ENCODE measurements at places on chromosomes 13 and 19.

DNA sequence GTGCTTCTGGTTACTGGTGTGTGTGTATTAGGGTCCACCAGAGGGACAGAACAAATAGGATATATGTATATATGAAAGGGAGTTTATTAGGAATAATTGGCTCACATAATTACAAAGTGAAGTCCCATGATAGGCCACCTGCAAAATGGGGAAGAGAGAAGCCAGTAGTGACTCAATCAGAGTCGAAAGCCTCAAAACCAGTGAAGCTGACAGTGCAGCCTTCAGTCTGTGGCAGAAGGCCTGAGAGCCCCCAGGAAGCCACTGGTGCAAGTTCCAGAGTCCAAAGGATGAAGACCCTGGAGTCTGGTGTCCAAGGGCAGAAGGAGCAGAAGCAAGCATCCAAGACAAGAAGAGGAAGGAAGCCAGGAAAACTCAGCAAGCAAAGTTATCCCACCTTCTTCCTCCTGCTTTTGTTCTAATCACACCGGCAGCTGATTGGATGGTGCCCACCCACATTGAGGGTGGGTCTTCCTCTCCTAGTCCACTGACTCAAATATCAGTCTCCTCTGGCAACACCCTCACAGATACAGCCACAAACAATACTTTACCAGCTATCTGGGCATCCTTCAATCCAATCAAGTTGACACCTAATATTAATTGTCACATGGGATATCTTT, 21.7 kb upstream of the SCEL start:
- no peak for DNase-seq

DNA sequence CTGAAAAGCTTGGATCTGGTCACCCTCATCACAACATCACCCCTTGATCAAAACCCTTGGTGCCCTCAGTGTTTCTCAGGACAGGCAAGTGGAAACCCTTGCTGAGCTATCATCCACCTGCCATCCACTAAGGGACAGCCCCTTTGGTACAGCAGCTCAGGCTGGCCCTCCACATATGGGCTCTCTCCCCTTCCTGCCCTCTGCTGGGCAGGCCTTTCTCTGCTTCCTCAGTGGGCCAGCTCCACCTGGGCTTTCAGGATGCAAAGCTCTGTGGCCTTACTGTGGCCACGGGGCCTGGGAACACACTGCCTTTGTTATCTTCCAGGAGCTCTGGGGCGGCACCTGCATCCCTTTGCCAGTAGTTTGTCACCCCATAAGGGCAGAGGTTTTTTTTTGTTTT, 4.9 kb downstream of the SUGP1 start:
- no peak for DNase-seq

GRCh38 chr13:113448545-113448884, 4.8 kb downstream of the ADPRHL1 start:
- DNase-seq, result no peak

GRCh38 chr13:19959141-19959830, 759 bp downstream of the ZMYM2 start:
- DNase-seq, result no peak

DNA sequence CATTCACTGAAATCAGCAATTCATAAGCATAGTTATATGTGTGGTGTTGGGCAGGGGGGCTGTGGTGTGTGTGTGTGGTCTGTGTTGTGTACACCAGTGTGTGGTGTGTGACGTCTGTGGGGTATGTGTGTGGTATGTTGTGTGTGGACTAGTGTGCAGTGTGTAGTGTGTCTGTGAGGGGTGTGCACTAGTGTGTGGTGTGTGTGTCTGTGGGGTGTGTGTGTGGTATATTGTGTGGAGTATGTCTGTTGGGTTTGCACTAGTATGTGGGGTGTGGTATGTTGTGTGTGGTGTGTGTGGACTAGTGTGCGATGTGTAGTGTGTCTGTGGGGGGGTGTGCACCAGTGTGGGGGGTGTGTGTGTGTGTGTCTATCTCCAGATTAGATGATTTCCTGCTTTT, 7.2 kb upstream of the CDC16 start:
- DNase-seq, result no peak

DNA sequence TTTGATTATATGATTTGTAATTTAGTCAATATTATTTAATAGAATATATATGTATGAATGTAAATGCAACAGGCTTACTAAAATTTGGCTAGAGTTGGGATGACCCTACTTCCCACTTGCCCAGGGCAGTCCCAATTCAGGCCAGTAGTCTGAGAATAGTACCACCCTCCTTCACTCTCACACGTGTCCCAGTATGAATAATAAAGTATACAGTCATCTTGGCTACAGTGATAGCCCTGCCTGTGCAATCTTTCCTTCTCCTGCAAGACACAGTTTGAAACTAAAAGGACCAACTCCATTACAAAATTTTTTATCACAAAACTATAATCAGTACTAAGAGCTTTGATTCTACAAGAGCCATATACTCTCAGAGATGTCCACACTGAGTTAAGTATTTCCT, 76.2 kb downstream of the SACS start:
- DNase-seq, result no peak

GRCh38 chr13:76854894-76855293, 31.3 kb downstream of the KCTD12 start:
- no peak for DNase-seq

- DNase-seq, result no peak
Measured at GRCh38 chr13:76892488-76892887, 6.3 kb upstream of the KCTD12 start.

DNA sequence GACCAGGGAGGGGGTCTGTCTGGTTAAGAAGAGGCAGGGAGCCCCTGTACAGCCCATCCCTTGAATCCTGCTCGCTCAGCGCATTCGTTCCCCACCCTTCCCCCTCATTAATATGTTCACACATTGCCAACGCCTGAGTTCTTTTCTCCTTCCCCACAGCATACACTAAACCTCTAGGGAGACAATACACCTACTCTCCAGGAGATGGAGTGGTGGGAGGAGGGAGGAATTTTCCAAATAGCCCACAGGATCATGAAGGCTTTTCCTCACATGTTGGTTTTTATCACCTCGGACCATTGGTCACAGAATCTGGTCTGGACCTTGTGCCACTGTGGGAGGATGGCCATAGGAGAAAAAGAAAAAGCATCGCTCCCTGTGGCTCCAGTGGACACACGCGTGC, 294.9 kb downstream of the SHISA2 start:
- no peak for DNase-seq

DNA sequence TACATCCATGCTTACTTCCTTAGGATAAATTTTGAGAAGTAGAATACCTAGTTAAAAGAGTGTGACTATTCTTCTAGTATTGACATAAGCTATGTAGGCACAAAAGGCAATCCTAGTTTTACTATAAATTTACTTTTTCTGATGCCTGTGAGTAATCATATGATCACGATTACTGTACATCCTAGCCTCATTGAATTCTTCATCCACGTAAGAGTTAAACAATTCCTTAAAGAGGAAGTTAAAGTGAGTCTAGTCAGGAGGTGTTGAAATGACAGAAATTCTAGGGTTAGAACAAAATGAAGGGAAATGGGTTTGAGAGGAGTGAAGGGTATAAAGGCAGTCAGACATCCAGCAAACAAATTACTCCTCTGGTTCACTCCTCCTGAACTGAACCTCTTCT, at the start of gene ACOD1:
TSS of gene ACOD1 (plus strand) at position 363 of the 400 bp plus-strand sequence. CDS start 48 bp downstream, outside the sequence.
- no peak for DNase-seq

- peak; percentile 91 for DNase-seq
Measured at GRCh38 chr19:7340959-7341837, 7.5 kb upstream of the ARHGEF18 start.

DNA sequence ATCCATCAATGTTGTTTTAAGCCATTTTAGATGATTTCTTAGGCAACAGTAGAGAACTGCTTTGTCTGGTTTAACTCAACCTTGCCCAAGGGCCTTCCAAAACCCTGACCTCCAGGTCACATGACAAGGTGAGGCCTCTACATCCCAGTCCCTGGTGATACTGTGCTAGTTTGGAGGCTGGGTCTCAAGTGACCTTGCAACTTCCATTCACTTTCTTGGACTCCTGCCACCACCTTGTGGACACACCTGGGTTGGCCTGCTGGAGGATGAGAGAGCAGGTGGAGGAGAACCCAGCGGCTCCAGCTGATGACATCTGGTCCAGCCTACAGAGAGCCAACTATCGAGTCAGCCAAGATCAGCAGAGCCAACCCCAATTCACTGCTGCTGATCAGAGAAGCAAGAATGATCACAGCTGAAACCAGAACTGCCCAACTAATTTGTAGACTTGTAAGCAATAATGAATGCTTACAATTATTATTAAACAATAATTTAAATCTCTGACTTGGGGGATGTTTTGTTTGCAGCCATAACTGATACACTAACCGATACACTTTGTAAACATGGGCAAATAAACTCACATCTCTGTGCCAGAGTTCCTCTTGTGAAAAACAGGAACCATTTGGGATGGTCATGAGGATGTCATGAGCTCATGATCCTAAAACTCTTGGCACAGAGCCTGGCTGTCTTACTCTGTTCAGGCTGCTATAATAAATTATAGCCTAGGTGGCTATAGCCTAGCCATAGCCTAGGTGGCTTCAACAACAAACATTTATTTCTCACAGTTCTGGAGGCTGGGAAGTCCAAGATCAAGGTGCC, 11.5 kb downstream of the FAM187B start:
- no peak for DNase-seq

DNA sequence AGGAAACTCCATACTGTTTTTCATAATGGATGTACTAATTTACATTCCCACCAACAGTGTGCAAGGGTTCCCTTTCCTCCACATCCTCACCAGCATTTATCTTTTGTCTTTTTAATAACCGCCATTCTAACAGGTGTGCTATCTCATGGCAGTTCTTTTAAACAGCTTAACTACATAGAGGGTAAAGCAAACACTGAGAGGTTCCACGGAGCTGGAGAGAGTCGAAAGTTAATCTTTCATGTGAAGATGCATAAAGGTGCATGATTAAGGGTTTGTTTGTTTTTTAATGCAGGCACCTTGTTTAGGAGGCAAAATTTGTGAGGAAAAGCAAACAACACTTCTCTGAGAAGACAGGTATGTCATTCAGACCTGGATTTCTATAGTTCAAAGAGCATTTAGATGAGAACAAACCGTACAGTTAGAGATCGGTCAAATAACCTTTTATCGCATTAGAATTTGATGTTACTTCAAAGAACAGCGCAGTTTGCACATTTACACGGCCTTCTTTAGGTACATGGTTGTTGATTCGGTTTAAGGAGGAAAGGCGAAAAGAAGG, 193.9 kb downstream of the RBM26 start:
- DNase-seq, result no peak

DNA sequence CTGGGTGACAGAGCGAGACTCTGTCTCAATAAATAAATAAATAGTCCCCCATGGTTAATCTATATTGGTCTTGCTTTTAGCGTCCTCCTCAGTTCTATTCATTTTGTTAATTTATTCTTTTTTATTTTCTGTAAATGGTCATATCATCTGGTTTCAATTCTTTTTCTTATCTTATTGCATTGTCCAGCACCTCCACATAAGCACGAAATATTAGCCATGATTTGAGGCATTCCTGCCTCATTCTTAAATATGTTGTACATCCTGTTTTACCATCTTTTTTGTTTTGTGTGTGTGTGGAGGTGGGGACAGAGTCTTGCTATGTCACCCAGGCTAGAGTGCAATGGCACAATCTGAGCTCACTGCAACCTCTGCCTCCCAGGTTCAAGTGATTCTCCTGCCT, 24.6 kb upstream of the CCDC124 start:
- no peak for DNase-seq

GRCh38 chr13:40981361-40981760, 37.8 kb downstream of the ELF1 start:
- DNase-seq, result no peak

DNA sequence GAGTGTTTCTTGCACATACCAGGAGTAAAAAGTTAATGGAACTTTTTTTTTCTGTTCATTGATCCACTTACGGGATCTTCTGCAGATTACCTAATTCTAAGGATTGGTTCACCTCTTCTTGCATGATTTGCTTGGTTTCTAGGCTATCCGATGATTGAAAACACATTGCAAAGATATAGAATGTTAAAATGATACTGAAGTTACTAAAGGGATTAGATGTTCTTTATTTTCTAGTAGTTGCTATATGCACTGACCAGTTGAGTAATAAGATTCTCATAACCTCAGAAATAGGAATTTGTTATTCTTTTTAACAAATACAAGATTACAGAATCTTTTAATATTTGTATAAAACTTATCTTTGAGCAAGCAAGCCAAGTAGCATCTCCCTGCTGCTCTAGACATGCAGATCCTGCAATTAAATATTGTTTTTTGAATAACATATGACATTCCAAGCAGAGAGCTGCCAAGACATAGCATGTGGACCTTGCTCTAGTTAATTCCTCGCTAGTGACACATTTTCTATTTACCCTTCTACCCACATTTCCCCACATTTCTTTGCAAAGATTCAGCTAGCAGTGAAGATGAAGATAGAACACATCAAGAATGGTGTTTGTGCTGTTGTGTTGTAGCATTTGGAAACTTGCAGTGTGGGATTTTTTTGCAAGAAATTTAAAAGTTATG, 51.7 kb upstream of the RNF113B start:
- no peak for DNase-seq

GRCh38 chr13:93603043-93603442, 376.4 kb downstream of the GPC6 start:
- DNase-seq, result no peak

DNA sequence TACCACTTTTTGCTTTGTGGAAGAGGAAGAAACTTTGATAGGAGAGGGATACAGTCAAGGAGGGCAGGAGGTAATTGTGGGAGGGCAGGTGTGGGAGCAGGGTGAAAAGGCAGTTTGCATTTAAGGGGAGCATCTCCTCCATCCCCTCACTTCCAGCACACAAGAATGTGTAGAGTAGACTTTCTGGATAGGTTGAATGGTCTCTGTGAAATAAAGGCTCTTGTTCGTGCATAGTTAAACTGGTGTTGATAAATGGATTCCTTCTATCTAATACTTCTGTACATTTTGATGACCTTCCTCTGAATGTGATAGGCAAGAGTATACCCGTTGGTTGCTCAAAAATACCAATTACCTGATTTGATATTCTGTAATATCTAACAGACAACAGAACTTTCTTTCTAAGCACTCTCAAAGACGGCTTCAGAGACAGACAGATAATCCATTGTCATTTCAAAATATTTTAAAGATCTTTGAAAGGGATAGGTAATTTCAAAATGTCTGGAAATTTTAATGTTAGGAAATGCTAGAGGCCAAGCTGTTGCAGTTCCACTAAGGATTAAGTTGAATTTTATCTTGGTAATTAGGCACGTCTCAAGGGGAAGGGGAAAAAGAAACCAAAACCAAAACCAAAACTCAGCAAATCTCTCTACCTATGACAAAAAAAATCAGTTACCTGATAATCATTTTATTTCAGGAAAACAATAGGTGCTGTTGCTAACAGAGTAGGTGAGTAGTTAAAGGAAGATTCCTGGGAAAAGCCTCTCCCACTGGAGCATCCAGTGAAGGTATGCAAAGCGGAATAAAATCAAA, 302.6 kb downstream of the COG6 start:
- no peak for DNase-seq

- DNase-seq, result no peak
Measured at GRCh38 chr19:329876-330275, 14.7 kb downstream of the MIER2 start.

DNA sequence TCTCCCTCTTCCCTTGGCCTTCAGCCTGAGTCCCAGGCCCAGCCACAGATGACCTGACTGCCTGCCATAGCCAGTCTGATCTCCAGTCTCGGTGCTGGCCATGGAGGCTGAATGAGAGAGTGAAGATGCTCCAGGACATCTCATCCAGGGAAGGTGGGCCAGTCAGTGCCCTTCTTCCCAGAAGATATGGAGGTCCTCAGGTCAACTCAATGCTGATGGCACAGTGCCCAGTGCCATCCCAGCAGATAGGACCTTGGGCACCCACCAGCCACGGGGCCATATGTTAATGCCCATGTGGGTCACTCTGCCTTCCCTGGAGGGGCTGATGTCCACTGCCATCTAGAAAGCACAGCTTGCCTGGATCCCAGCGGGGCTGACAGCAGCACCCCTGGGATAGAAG, 7.2 kb downstream of the VSTM2B start:
- DNase-seq, result no peak

Data from NT2/D1 (cell line).